ENCODE measurements at places on chromosomes 2 and 18. TPM values are rescaled to one million over a fixed set of nuclear protein-coding genes. Genes with fewer than 3 reads are reported as not detected.

Gene SLC35G4
- not detected for total RNA-seq

DNA sequence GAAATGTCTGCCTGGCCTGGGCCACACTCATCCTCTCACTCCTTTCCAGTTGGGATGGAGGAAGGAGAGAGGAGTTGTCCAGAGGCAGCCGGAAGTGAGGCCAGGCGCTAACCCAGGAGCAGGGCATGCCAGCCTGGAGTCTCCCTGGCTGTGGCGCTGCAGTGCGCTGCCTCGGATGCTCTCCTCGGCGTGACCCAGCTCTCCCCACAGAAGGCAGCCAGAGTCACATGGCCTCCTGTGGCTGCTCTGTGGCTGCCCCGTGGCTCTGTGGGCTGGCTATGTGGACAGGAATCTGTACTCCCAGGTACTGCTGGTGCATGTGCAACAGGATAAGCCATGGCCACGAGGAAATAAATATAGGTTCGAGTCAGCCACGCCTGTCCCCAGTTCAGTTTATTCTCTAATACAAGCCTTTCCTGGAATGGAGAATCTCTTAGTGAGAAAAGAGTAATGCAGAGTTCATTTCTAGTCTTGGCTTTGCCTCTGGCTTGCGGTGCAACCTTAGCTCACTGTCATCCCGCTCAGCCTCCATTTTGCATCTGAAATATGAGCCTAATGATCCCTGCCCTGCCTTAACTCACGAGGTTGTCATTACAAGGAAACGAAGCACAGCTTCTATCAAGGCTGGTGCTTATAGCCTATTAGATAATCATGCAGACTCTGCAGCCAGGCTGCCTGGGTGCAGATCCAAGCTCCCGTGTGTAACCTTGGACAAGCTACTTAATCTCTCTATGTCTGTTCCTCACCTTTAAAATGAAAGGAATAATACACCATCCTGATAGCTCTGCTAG, 106.3 kb downstream of the ANTXR1 start:
- H3K36me3 ChIP-seq, result no peaks in the 10 kb centered on the region
- H3K27ac ChIP-seq, result no peak overlapping the region
- DNase-seq, result peak; percentile 34
- H3K4me1 ChIP-seq, result peaks cover 7% of the 10 kb centered on the region
- no peak overlapping the region for H3K4me3 ChIP-seq
- peaks cover 5% of the 10 kb centered on the region for H3K27me3 ChIP-seq

Gene RSAD2
- total RNA-seq, result 105 TPM

GRCh38 chr2:204260162-204260877, 285.0 kb upstream of the PARD3B start:
- DNase-seq, result no peak
- H3K27me3 ChIP-seq, result peaks cover 48% of the 10 kb centered on the region

- H3K4me3 ChIP-seq, result no peak overlapping the region
- no peaks in the 10 kb centered on the region for H3K36me3 ChIP-seq
- H3K4me1 ChIP-seq, result no peaks in the 10 kb centered on the region
These were observed 57.2 kb upstream of the GATA6 start for GRCh38 chr18:22112215-22112614.

GRCh38 chr2:33437815-33438214, 38.6 kb upstream of the RASGRP3 start:
- H3K4me1 ChIP-seq, result no peaks in the 10 kb centered on the region
- no peak for DNase-seq
- H3K27ac ChIP-seq, result no peak overlapping the region
- no peaks in the 10 kb centered on the region for H3K36me3 ChIP-seq
